ENCODE measurements at places on chromosomes 16 and 17.

- DNase-seq: peak; percentile 27
Measured at GRCh38 chr16:88561485-88562359, 8.5 kb upstream of the ZC3H18 start.

GRCh38 chr17:43722269-43722619, 36.3 kb downstream of the SOST start:
- DNase-seq: no peak

GRCh38 chr16:84159007-84159406, 13.9 kb downstream of the DNAAF1 start:
- DNase-seq: no peak

DNA sequence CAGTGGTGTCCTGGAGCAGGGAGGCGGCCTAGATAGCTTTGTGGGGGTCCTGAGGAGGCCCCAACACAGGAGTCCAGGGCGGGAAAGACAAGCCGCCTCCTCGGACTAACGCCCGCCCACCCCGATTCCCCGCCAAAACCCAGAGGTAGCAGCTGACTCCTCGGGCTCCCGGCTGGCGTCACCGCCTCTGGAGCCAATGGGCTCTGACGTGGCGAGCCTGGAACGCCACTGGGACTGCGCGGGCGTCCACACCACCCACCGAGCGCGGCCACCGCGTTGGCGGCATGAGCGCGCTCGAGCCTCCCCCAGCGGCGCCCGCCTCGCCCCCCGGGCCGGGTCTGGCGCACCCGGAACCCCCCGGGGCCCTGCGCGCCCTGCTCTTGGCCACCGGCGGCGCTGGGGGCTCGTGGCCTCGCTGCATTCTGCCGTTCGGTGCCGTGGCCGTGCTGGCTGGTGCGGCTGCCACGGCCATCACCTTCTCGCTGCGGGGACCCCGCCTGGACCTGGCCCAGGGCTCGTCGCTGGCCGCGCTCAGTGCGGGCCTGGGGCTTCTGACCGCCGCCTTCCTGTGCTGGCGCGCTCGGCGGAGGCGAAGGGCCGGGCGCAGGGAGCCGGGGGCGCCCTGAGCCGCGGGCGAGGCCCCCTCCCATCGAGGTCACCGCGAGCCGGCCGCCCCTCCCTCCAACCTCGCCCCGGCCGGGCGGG, 3.4 kb upstream of the NTN3 start:
- no peak for DNase-seq

- no peak for DNase-seq
Measured at GRCh38 chr17:42026857-42027589, 7.1 kb downstream of the NKIRAS2 start.

All from stimulated activated CD8-positive, alpha-beta memory T cell treated with anti-CD3 and anti-CD28 coated beads, Interleukin-4, amount 100 ng/mL, for 1 hour (primary cell).